Activated CD4-positive, alpha-beta T cell treated with anti-CD3 and anti-CD28 coated beads, Interleukin-10, Interleukin-2, amounts not matched to agents 100 ng/mL and 50 ng/mL, durations not matched to agents 16 hours and 8 hours (primary cell): ENCODE measurements at places on chromosomes 5 and 9.

DNA sequence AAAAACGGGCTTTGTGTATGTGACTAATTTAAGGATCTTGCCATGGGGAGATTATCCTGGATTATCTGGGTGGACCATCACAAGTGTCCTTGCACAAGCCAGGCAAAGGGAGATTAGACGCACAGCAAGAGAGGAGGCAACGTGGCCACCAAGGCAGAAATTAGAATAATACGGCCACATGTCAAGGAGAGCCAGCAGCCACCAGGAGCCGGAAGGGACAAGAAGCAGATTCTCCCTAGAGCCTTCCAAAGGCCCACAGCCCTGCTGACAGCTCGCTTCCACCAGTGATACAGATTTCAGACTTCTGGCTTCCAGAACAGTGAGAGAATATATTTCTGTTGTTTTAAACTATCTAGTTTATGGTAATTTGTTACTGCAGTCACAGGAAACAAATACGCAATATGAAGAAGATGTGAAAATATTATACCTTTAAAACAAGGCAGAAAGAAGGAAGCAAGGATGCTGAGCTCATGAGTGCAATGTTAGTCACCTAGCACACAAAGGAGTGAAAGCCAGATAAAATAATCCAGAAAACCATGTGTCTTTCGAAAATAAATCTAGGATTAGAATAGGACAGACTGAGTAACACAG, 28.7 kb upstream of the F2RL1 start:
- DNase-seq: no peak

GRCh38 chr5:111697881-111698757, 58.9 kb downstream of the NREP start:
- no peak for DNase-seq

- no peak for DNase-seq
Measured at GRCh38 chr9:135418161-135418560, 61.4 kb upstream of the PPP1R26 start.

- no peak for DNase-seq
Measured at GRCh38 chr5:167985373-167985772, 306.1 kb upstream of the WWC1 start.

DNA sequence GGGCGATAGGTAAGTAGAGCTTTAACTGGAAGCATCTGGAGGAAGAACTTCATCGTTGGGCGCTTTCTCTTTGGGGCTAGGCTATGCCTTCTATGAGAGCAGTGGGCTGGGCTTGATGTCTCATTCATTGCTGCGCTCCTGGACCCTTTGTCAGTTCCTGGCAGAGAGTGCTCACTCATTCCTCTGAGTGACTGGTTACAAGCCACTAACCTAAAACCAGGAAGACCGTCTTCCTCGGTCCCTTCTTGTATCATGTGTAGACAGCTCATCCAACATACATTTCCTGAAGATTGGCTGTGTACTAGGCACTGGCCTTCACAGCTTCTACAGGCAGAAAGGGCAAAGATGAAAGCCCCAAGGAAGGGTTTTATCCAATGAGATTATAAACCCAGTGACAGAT, 6.4 kb downstream of the SWI5 start:
- no peak for DNase-seq

DNA sequence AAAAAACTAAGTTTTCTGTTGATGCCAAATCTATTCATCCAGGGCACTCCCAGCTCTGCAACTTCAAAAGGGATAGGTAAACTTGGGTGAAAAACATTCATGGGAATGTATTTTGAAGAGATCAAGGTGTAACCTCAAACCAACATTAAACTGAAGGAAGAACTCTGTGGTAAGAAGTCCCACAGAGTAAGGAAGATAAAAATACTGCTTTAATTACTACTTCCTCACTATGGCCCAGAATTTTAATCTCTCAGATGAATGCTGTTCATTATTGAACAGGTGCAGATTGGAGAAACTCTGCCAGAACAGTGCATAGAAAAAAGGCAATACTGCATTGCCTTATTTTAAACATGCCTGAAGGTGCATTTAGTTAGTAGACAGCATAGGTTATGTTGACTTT, 37.6 kb upstream of the ANXA1 start:
- DNase-seq: no peak

DNA sequence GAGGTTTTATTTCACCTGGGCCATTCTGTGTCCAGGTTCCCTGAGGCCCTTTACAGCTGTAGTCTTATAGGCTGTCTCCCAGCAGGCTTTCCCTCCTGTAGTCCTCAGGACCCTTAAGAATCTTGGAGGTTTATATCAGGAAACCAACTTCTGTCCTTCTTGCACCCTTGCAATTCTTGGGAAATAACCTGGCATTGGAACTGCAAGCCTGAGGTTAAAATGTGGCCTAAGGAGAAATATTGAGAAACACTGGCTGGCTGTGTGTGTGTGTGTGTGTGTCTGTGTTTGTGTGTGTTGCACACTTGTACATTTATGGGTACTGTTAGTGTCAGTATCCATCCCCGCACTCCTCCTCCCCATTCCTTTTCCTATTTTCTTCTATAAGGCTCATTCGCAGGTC, 168.9 kb downstream of the PAPPA start:
- DNase-seq: no peak

GRCh38 chr9:134214386-134214765, 50.0 kb upstream of the RNU6ATAC start:
- no peak for DNase-seq

DNA sequence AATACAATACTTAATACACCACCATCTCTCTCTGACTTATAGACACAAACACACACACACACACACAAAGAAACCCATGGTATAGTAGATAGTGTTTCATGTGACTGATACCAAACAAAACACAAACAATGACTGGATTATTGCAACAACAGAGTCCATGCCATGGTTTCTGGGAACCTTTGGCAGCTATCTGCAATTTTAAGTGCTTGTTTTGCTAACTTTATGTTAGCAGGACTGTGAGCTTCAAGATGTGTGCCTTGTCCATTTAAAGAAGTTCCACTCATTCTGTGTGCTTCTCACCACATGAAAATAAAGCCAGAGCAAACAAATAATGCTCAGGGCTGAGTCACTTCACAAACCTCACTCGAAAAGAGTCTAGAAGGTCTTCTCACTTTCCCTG, 15.1 kb upstream of the LURAP1L start:
- no peak for DNase-seq

GRCh38 chr9:4740388-4740637, 689 bp downstream of the AK3 start:
- DNase-seq: no peak

DNA sequence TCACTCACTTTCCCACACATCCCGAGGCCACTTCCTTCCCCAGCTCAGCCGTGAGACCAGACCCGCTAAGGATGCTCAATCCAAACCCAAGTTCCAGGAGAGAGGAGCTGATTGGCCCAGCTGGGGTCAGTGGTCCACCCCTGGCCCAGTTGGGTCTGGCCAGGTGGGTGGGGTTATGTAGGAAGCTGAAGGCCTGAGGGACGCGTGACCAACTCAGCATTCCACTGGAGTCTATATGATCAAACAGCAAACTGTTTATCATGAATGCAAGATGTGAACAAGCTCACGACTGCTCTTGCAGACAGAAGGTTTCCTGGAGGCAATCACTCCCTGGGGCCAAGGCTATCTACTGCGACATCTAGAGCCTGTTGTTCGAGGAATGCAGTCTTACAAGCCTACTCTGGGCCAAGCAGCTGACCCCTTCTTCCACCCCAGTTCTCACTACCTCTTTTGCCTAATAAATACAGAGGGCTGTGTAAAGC, 4.9 kb upstream of the RAPGEF1 start:
- no peak for DNase-seq

- no peak for DNase-seq
Measured at GRCh38 chr9:77556396-77556795, 91.7 kb downstream of the GNA14 start.

DNA sequence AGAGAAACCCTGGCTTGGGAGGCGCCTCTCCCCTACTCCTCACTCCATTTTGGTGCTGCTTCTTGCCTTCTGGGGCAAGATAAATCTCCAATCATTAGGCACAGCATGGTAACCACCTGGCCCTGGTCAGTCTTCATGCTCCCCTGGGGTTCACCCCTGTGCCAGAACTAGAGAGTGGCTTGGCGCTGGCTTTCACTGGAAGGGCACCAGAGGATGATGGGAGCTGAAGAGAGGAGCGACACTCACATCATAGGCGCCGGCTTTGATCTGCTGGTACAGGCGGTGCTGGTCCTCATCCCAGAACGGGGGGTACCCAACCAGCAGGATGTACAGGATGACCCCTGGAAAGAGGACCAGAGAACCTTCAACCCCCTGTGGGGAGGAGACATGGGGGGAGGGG, 38.1 kb downstream of the CAMK2A start:
- no peak for DNase-seq

DNA sequence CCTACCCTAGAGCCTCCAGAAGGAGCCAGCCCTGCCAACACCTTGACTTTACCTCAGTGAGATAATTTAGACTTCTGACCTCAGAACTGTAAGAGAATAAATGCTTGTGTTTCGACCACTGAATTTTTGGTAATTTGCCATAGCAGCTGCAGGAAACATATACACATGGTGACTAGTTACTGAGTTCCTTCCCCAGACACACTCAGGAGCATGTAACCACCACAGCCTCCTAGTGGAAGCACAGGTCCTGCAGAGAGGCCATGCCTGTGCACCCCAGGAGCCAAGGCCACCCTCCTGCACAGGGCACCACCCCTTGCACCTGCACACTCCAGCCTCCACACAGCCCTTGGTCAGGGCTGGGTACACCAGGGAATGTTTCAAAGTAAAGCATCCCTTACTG, 7.6 kb upstream of the CAMSAP1 start:
- DNase-seq: no peak

DNA sequence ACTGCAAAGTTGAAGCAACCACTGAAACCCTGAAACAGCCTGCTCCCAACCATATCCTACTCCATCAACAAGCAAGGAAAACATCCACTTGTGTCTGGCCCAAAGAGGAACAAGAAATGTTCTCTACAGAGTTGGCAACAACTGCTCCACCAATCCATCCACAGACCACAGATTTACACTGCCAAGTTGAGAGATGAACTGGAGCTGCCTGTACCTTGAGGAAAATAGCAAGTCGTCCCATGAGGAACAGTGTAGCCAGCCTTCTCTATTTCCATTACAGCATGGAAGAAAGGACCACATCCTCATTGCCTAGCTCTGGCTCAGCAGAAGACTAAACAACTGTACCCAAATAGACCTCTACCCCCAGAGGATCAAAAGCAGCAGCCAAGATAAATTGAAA, 60.4 kb downstream of the DEPDC1B start:
- DNase-seq: no peak

- no peak for DNase-seq
Measured at GRCh38 chr9:101037430-101037829, 8.9 kb downstream of the PLPPR1 start.

GRCh38 chr5:83096660-83097339, 19.5 kb downstream of the XRCC4 start:
- DNase-seq: no peak

GRCh38 chr9:8011974-8012373, 212.4 kb upstream of the DMAC1 start:
- DNase-seq: no peak

GRCh38 chr9:114076237-114077161, 1.6 kb downstream of the AMBP start:
- DNase-seq: no peak

DNA sequence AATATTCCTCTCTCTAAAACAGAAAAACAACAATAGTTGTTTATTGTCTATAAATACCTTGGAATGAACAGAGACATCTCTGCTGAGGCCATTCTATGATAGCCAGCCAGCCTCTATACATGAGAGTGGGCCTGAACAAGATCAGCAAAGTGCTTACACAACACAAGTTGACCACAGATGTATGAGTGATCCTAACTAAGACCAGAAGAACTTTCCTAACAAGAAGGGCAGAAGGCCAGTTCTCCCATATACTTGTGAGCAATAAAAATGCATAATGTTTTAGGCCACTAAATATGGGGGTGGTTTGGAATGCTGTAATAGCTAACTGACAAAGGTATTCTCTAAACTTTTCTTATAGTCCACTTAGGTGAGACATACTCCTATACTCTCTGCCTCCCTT, 345.7 kb downstream of the SPATA31D1 start:
- no peak for DNase-seq

GRCh38 chr5:170923910-170924620, 62.2 kb downstream of the RANBP17 start:
- no peak for DNase-seq

DNA sequence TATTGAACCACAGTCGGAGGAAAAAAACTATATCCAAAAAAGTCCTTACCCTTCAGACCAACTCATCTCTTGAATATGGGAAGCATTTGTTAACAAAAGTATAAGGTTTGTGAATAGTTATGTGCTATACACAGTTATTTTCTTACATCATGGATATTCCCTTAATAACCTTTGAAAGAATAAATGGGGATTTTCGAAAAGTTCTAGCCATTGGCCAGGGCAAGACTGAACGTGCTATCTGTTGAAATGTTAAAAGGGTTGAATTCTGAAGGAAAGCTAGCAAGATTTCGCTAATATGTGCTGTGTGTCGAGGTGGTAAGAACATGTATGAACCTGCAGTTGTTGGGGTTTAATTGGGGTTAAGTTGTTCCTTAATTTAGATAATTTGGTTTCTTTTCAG, 140.8 kb downstream of the SMARCA2 start:
- DNase-seq: no peak

DNA sequence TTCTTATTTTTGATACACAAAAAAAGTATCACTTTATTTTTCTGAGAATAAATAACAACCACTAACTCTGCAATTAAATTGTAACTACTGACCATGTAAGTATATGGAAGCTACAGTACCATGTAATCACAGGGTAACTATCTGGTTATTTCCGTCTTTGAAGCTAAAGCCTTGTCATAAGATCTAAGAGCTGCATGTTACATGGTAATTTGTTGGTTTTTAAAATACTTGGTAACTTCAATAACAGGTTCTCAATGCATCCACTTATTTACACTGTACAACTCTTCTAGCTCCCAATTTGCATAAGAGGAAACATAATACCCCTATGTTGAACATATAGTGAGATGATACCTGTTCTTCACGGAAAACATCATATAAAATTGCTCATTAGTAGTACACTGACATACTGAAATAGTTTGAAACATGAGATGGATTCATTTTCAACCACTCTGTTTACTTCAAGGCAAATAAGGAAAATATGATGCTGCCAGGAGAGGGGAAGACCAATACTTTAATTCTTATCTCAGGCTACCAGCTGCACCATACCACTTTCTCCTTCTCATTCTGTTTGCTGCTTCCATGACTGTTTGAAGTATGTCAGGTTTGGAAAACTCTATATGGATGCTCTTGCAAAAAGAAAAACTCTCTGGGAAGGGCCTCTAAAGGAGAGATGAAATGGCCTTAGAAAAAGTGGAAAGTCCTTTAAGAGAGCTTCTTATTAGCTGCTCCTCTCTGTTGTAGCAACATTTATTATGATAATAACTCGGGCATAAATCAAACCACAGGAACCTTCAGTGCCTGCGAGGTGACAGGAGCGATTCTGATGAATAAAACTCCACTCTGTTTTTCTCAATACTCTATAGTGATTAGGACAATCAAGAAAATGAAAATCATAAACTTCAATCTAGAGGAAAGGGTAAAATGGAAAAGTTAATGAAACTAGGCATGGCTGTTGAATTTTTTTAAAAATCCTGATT, 150.2 kb downstream of the KIAA0825 start:
- no peak for DNase-seq

DNA sequence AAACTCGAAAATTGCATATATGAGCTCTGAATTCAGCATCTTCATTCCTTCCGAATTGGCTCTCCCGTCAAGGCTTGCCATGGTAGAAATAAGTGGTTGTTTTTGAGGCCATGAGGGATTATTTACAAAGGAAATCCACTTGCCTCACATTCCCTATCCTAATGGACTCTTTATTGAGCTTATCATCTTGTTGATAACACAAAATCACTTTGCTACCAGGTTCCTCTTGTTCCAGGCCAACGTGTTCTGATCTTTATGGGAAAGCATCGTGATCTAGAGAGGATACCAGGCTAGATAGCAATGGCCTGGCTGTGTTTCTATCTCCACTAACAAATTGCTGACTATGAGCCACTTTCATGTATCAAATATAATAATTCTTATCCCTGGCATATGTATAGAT, 811.7 kb downstream of the TLR4 start:
- no peak for DNase-seq
